Vein endothelial cell (primary cell): ENCODE measurements at places on chromosomes 1 and 21. TPM values are rescaled to one million over a fixed set of nuclear protein-coding genes. Genes with fewer than 3 reads are reported as not detected.

IQGAP3 gene
- total RNA-seq, result 19.6 and 21.5 TPM in 2 replicates

ZNF593OS gene
- not detected in 2 replicates for total RNA-seq

COL9A2 gene
- total RNA-seq, result 0.19 and 0.33 TPM in 2 replicates

FAM43B gene
- not detected in 2 replicates for total RNA-seq

CFHR1 gene
- total RNA-seq, result 0.48 TPM in 1 of 2 replicates, not detected in the other

CDCA8 gene
- 8.8 and 18.6 TPM in 2 replicates for total RNA-seq

OR14C36 gene
- not detected in 2 replicates for total RNA-seq

ADARB1 gene
- total RNA-seq, result 19.3 and 24.7 TPM in 2 replicates

PRAMEF12 gene
- total RNA-seq, result not detected in 2 replicates

CLCC1 gene
- 24.5 and 30.3 TPM in 2 replicates for total RNA-seq

PCAT6 gene
- total RNA-seq, result 0.48 TPM in 1 of 2 replicates, not detected in the other

KIF17 gene
- total RNA-seq, result 11.8 and 14.7 TPM in 2 replicates

ANGPTL3 gene
- not detected in 2 replicates for total RNA-seq

DPT gene
- not detected in 2 replicates for total RNA-seq

PDPN gene
- 0.33 TPM in 1 of 2 replicates, not detected in the other for total RNA-seq

SMCP gene
- total RNA-seq, result not detected in 2 replicates

ZBTB8B gene
- under 0.01 TPM in 2 replicates for total RNA-seq

ACTA1 gene
- total RNA-seq, result 0.19 TPM in 1 of 2 replicates, not detected in the other

COL18A1 gene
- total RNA-seq, result 398 and 480 TPM in 2 replicates

MATN1 gene
- under 0.01 TPM in 1 of 2 replicates, not detected in the other for total RNA-seq
